Hematopoietic multipotent progenitor cell treated with erythropoietin and hydrocortisone succinate and interleukin-3 and kit ligand, for 6 days (in vitro differentiated cells): ENCODE measurements at places on chromosomes 6 and 20.

DNA sequence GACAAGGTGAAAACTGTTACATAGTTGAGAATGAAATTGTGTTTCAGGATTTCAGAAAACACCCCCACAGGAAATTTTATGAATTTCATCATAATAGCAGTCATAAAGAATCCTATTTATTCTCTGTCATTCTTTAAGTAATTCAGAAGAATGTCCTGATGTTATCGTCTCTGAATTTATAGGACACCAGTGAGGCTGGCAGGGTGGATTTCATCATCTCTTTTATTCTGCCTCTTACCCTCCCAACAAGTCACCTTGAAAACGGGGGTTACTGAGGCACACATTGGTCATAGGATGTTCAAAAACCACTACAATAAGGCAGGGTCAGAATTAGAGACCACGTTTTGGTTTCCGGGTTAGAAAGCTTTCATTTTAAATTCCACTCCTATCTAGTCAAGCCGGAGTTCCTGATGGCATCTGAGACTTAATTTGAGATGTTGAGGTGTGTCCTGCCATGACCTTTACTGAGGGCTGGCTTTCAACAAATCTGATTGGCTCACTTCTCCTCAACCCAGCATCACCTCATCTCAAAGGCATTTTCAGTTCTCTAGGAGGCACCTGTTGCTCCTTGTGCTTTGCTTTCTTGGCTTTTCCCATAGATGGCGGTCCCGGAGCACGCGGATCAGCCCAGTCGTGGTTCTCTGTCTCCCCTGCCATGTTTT, 230.6 kb upstream of the SUPT3H start:
- DNase-seq: no peak

DNA sequence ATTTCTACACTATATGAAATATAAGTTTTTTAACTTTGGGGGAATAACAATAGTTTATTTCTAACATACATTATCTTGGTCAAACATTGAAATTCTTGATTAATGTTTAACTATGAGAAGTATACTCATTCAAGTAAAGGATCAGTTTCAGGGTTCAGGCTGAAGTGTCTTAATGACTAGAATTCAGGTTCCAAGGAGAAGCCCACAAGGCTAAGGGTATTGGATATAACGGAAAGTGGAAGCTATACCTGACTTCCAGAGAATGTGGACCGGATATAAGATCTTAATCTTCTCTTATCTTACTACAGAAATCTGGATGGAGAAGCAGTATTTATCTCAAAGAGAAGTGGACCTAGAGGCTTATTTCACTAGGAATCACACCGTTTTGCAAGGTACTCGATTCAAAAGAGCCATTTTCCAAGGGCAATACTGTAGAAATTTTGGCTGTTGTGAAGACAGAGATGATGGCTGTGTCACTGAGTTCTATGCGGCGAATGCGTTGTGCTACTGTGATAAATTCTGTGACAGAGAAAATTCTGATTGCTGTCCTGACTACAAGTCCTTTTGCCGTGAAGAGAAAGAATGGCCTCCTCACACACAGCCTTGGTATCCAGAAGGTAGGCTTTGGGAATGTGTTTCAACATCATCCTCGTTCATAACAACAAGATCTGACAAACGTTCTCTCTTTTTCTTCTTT, at the start of gene TINAG:
Gene TINAG (plus strand): TSS at position 153 of the 697 bp plus-strand sequence. CDS start 110 bp downstream, at position 263.
- no peak for DNase-seq

GRCh38 chr6:13776602-13777001, 37.8 kb downstream of the MCUR1 start:
- no peak for DNase-seq

DNA sequence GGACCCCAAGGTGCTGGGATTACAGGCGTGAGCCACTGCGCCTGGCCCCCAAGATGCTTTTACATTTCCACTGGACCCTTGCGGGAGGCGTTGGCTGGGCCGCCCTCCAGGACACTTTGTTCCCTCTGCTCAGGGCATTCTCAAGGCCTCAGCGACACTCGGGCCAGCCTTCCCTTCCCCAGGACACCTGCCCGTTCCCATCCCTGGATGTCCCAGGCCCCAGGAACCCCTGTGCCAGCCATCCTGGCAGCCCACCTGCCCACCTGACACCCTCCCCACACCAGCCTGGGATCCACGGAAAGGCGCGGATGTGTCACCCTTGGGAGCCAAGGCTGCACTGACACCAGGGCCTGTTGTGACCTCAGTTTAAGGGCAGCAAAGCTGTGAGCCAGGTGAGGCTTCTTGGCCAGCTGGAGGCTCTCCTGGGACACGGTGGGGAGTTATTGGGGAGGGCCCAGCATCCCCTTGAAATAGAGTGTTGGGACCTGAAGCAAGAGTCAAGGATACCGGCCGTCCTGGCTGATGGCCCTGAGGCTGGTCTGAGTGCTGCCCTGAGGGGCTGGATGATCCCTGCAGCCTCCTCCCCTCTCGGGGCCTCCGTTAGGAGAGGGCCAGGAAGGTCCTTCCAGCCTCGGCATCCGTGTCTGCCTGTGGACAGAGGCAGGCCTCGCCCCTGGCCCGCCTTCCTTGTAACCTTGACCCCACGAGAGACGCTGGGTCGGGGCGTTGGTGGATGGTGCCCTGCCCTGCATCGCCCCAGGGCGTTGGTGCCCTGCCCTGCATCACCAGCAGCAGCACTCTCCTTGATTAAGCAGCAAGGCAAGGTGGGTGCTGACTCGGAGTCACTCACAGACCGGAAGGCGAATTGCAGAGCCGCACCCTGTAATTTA, 84.2 kb upstream of the BHLHE23 start:
- no peak for DNase-seq
